Pericardium fibroblast (primary cell): ENCODE measurements at places on chromosomes 5 and 9. TPM values are rescaled to one million over a fixed set of nuclear protein-coding genes. Genes with fewer than 3 reads are reported as not detected.

ZNF454 gene
- 1.5 and 2.0 TPM in 2 replicates for total RNA-seq

CNTFR gene
- total RNA-seq, result 0.51 and 9.9 TPM in 2 replicates

FOXD4L3 gene
- not detected in 2 replicates for total RNA-seq

TMEM174 gene
- total RNA-seq, result not detected in 2 replicates

ARL15 gene
- total RNA-seq, result 4.0 and 13.8 TPM in 2 replicates

CDC37L1 gene
- 19.4 and 24.5 TPM in 2 replicates for total RNA-seq

GHR gene
- 7.1 and 7.7 TPM in 2 replicates for total RNA-seq

SLC36A3 gene
- not detected in 2 replicates for total RNA-seq

TAF11L5 gene
- total RNA-seq, result not detected in 2 replicates

GIN1 gene
- total RNA-seq, result 1.0 and 2.3 TPM in 2 replicates
